ENCODE measurements at places on chromosomes 7 and 10.

GRCh38 chr10:124849111-124849773 lies 47.6 kb downstream of the ABRAXAS2 start:
- DNase-seq = no peak

GRCh38 chr10:113438652-113439051 lies 114.2 kb upstream of the HABP2 start:
- no peak for DNase-seq

DNA sequence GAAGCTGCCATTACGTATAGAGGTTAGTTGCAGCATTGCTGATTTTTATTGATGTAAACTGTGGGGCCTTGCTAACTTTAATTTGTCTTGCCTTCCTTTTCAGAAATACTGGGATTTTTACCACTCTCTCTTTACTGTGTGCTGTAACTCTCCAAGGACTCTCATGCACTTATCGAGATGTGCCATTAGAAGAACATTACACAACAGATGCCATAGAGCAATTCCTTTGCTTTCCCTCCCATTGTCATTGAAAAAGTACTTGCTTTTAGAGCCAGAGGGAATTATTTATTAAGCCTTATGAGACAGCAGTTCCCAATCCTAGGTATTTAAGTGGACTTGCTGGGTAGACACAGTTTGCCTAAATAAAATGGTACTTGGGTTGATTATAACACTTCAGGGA lies 51.7 kb downstream of the ASB4 start:
- DNase-seq = no peak

- DNase-seq = no peak
Measured at GRCh38 chr10:44650691-44651661, 260.2 kb upstream of the TMEM72 start.

GRCh38 chr7:104998040-104998752 lies 15.8 kb upstream of the KMT2E start:
- no peak for DNase-seq

DNA sequence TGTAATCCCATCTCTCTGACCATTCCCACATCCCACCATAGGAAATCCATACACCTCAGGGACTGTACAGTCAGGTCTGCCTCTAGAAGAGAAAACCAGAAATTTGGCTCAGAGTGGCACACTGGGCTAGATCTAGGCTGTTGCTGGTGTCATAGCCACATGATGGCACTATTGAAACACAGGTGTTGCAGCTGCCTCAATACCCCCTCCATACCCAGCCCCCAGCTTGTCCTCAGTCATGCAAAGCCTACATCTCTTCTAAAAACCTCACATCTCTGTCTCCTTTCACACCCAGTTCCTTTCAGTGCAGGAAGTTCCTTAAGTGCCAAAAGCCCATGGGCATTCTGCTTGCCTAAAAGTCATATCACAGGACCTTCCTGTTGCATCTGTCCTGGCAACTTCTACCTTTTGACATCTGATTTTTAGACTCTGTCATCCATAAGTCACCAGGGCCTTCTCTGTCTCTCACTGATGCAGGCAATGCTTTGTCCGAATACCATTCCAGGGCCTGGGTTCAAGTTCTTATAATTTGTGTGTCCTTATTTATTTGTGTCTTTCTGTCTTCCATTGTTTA lies 27.0 kb upstream of the HIBADH start:
- no peak for DNase-seq

- DNase-seq = peak; percentile 2
Measured at GRCh38 chr7:75617634-75618234, 121.0 kb downstream of the HIP1 start.

DNA sequence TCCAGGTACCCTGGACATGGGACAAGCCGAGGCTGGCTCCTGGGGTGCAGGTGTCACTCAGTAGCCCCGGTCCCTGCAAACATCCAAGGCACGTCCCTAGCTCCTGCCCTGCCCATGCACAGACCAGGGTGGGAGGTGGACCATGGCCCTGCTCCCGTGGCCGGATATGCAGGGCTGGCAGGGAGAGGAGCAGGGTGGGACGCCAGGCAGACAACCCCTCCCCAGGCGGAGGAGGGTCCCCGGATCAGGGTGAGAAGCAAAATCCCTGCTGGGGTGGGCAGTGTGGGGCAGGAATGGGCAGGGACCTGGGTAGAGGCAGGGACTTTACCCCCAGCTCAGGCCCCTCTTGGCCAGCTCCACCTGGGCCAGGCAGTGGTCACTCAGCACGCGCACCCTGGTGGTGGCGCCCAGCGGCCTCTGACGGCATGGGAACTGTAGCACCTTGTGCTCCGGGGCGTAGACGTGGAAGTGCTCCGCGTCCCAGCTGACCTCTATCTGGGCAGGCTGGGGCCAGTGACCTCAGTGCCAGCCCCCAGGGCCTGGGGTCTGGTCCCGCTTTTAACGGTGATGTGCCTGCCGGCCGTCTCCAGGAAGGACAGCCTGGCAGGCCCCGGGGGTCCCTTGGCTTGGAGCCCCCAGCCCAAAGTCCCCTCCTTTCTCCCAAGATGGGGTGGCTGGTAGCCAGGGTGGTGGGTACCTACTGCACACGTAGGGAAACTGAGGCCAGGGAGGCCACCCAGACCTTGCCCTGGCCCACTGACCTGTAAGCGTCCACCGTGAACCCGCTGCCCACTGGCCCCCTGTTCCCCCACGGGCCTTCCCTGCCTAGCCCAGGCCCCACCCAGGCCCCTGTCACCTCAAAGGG lies 1.2 kb downstream of the GRIFIN start:
- DNase-seq = no peak

GRCh38 chr10:85642421-85643170 lies 724.0 kb downstream of the GRID1 start:
- no peak for DNase-seq

GRCh38 chr10:125159486-125159931 lies 854 bp downstream of the CTBP2 start:
- DNase-seq = no peak

DNA sequence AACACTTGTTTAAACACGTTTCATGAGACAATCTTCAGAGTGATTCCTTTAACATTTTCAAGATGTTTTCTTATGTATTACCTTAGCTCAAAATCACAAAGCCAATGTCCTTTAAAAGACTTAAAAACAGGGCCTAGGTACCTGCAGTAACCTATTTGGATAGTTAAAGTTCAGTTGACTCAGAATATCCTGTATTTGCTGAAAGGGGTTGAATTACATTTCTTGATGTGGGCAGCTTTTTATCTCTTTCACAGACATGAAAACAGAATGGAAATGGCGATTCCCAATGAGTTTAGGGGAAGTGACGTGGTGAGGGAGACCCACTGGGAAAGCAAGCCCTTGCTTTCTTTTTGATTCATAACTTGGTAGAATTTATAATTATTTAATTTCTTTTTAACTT lies 324.4 kb upstream of the AOAH start:
- DNase-seq = no peak

DNA sequence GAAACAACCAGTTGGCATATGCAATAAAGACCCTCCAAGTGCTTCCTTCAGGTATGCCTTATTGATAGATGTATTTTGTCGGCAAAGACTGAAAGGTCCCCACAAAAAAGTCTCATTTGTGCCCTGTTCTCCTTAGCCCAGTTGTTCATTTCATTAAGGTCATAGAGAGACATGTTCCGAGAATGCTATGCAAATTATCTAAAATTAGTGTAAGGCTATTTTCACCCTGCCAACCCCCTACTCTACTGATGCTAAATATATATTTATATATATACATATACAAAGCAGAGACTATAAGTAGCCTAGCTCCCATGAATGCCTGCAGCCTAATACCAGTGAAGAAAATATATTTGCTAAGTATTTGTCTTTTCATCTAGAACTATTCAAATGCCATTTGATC lies 96.7 kb upstream of the ADO start:
- DNase-seq = no peak

GRCh38 chr10:123513870-123514269 lies 152.3 kb upstream of the GPR26 start:
- no peak for DNase-seq

GRCh38 chr7:78198756-78199155 lies 400.2 kb downstream of the PHTF2 start:
- no peak for DNase-seq

DNA sequence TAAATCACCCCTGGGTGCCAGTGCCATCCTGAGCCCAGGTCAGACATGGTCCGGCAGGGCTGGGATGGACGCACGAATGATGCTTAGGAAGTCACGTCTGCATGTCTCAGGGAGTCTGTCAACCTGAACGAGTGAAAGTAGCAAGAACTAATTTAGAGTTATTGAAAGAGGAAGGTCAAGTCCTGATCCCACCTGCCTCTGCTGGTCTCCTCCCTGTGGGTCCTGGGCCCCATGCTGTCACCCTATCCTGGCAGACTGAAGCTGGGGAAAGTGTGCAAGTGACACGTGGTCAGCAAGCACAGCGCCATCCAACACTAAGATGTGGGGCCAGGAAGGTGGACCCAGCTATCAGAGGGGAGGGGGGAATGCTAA lies 26.1 kb upstream of the GRID1 start:
- no peak for DNase-seq

GRCh38 chr7:44372560-44373417 lies 47.4 kb upstream of the CAMK2B start:
- DNase-seq = no peak

GRCh38 chr10:2839081-2839725 lies 228.1 kb upstream of the PFKP start:
- no peak for DNase-seq

GRCh38 chr10:30438021-30438850 lies 4.3 kb downstream of the MAP3K8 start:
- no peak for DNase-seq

DNA sequence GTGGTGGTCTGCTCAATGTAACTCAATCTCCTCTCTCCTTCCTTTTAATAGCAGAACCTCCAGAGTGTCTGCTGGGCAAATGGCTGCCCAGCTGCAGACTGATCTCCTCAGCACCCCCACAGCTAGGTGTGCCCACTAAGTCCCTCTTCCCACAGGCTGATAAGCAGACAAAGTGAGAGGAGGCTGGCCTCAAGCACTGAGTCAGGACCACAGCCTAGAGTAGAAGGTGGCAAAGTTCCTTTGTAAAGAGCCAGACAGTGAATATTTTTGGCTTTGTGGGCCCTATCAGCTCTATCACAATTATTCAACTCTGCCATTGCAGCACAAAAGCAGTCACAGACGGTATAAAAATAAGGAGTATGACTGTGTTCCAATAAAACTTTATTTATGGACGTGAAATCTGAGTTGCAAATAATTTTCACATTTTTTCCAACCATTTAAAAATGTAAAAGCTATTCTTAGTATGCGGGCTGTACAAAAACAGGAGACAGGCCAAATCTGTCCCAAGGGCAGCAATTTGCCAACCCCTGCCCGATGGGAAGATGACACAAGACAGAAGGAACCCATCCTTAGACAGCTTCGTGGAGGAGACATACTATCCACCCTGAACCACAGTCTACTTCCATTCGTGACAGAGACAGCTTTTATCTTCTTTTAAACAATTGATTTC lies 23.4 kb downstream of the JAZF1 start:
- no peak for DNase-seq

DNA sequence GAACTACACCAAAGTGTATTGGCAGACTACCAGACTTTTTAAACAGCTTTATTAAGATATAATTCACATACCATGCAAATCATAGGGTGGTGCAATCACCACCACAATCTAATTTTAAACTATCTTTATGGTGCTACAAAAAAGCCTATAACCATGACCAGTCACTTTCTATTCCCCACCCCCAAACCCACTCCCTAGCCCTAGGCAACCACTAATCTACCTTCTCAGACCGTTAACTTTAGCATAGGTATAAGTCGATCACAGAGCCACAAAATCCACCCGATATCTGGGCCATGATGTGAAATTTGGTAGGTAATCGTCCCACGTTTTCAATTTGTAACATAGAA lies 536 bp upstream of the POM121 start:
- DNase-seq = no peak

DNA sequence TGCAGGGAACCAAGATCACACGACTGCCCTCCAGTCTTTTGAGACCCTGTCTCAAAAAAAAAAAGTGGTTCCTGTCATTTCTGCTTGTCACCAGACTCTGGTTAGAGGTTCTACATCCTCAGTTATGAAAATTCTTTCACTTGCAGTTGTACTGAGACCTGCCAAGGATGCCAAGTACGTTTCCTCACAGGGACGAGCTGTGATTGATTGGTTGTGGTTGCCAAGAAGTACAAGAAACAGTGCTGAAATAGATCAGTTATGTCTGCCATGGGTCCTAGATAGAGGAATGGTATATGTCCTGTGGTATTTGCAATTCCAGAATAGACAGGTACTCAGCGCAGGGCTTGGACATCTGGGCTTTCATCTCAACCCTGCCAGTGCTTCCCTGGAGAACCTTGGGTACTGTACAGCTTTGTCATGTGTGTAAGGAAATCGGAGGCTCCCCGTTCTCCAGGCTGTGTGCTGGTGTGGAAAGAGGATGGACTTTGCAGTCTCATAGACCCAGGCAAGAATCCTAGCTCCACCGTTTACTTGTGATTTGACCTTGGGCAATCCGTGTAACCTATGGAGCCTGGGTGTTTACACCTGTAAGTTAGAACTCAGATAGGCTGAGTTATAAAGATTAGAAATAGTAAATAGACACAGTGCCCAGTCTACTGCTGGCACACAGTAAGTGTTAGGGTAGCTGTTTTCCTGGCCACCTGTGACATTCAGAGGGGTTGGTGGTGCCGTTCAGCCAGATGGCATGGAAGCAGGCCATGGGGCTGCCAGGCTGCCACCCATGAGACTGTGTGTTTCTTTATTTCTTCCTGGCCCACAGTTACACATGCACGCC lies 53.0 kb downstream of the COL13A1 start:
- DNase-seq = no peak

GRCh38 chr10:44177610-44178009 lies 207.3 kb downstream of the CXCL12 start:
- no peak for DNase-seq

DNA sequence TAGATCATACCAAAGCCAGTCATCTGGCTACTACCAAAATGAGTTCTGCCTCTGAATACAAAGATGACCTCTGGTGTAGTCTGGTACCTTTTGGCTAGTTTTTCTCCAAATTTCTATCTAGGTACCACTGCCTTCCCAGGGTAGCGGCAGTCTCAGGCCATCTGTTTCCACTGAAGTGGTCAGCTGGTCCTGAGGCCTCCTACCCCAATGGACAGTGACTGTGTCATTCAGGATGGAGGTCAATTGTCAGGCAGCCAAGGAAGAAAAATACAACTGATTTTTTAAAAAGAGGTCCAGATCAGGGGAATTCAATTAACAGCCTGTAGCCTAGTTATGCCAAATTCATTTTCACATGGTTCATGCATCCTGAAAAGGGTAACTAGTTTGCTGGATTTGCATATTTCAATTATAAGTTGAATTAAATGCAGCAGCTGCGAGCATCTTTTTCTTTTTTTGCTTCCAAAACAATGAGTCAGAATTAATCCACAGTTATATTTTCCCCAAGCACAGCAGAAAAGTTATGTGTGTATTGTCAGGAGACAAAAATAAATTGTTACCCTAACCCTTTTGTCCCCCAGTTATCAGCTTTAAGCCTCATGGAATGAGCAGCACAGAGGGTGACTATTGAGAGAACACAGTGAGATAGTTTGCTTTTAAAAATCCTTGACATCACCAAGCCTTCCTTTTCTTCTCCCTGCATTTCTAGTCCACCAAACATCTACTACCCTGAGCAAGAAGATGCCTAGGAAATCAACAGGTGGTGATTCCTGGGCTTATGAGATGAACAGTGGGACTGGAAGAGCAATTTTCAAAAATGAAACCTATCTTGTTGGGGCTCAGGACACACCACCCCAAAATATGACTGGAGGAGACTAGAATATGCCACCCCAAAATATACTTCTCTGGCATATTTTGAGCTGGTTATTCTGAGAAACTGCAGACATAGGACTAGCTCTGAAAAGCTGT lies 27.7 kb downstream of the BCCIP start:
- no peak for DNase-seq
